Mesothelial cell of epicardium (in vitro differentiated cells): ENCODE measurements at places on chromosomes 1 and 21. TPM values are rescaled to one million over a fixed set of nuclear protein-coding genes. Genes with fewer than 3 reads are reported as not detected.

Gene UBXN10
- total RNA-seq, result 2.2 to 2.6 TPM (median 2.3 TPM) in 3 replicates

Gene ZNF687
- 32.1 to 37.2 TPM (median 32.3 TPM) in 3 replicates for total RNA-seq

Gene GSTM3
- 49.7 to 57.9 TPM (median 55.2 TPM) in 3 replicates for total RNA-seq

Gene ERRFI1
- total RNA-seq, result 124 to 134 TPM (median 130 TPM) in 3 replicates

Gene MCOLN3
- total RNA-seq, result 6.5 to 7.6 TPM (median 7.1 TPM) in 3 replicates

Gene CR1L
- total RNA-seq, result not detected in 3 replicates

Gene FABP3
- 4.5 to 6.7 TPM (median 4.6 TPM) in 3 replicates for total RNA-seq

Gene FNDC10
- total RNA-seq, result 5.4 to 6.2 TPM (median 5.4 TPM) in 3 replicates

Gene PRAMEF17
- not detected in 3 replicates for total RNA-seq

Gene ADAM30
- total RNA-seq, result 0.07 TPM in 1 of 3 replicates, not detected in the others

Gene VSIG8
- not detected in 3 replicates for total RNA-seq

Gene DMBX1
- total RNA-seq, result not detected in 3 replicates

- H3K27me3 ChIP-seq, result no peaks in the 10 kb centered on the region
- H3K4me3 ChIP-seq, result no peak overlapping the region
- H3K27ac ChIP-seq, result peak overlapping the region; percentile 58
- DNase-seq, result no peak
- peaks cover 62% of the 10 kb centered on the region for H3K4me1 ChIP-seq
Measured at GRCh38 chr1:94535095-94535494, 6.5 kb downstream of the F3 start.

GRCh38 chr1:70057500-70057899 lies 147.9 kb downstream of the LRRC40 start:
- H3K4me1 ChIP-seq, result no peaks in the 10 kb centered on the region
- H3K27ac ChIP-seq, result no peak overlapping the region
- DNase-seq, result no peak
- H3K4me3 ChIP-seq, result no peak overlapping the region
- no peaks in the 10 kb centered on the region for H3K36me3 ChIP-seq
- H3K27me3 ChIP-seq, result peaks cover 26% of the 10 kb centered on the region

- peaks cover 74% of the 10 kb centered on the region for H3K4me1 ChIP-seq
- no peaks in the 10 kb centered on the region for H3K27me3 ChIP-seq
- peak overlapping the region; percentile 71 for H3K27ac ChIP-seq
- H3K36me3 ChIP-seq, result peaks cover 3% of the 10 kb centered on the region
- H3K4me3 ChIP-seq, result no peak overlapping the region
Measured at GRCh38 chr1:8461351-8462110, 143.6 kb downstream of the SLC45A1 start.

DNA sequence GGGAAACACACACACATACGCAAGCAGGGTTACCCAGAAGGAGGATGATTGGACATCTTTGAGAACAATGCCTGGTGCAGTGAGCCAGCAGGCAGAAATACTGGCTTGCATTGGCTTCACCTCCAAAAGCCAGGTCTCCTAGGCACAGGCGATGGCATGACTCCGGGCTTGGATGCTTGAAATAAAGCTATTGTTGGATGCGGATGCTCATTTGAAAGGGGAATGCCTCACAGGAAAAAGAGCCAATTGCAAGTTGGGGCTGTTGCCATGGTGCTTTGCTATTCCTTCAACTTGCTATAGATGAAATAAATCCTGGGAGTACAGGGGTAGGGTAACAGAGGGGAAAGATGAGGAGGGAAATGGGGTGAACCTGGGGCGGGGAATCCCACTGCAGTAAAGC lies 180.7 kb upstream of the SGIP1 start:
- H3K36me3 ChIP-seq, result peaks cover 1% of the 10 kb centered on the region
- no peak for DNase-seq
- H3K4me3 ChIP-seq, result peak overlapping the region; percentile 15
- peak overlapping the region; percentile 68 for H3K27ac ChIP-seq

- H3K4me3 ChIP-seq, result no peak overlapping the region
- DNase-seq, result no peak
- H3K27me3 ChIP-seq, result no peaks in the 10 kb centered on the region
- peaks cover 4% of the 10 kb centered on the region for H3K4me1 ChIP-seq
- no peaks in the 10 kb centered on the region for H3K36me3 ChIP-seq
Measured at GRCh38 chr1:230222678-230223077, 155.6 kb downstream of the GALNT2 start.

- H3K4me3 ChIP-seq, result peak overlapping the region; percentile 96
- DNase-seq, result no peak
- H3K4me1 ChIP-seq, result peaks cover 46% of the 10 kb centered on the region
- peak overlapping the region; percentile 100 for H3K27ac ChIP-seq
Measured at GRCh38 chr1:244968881-244969280, 104.5 kb upstream of the HNRNPU start.

- DNase-seq, result no peak
- peak overlapping the region; percentile 55 for H3K4me3 ChIP-seq
- H3K4me1 ChIP-seq, result peaks cover 28% of the 10 kb centered on the region
- H3K27me3 ChIP-seq, result peaks cover 13% of the 10 kb centered on the region
Measured at GRCh38 chr1:154327466-154328317, 2.4 kb downstream of the ATP8B2 start.

- no peaks in the 10 kb centered on the region for H3K36me3 ChIP-seq
- H3K4me3 ChIP-seq, result no peak overlapping the region
- peaks cover 12% of the 10 kb centered on the region for H3K27me3 ChIP-seq
Measured at GRCh38 chr21:35606146-35606545, 454.2 kb downstream of the SETD4 start.

- H3K4me3 ChIP-seq, result no peak overlapping the region
- H3K4me1 ChIP-seq, result peaks cover 13% of the 10 kb centered on the region
- no peak for DNase-seq
Measured at GRCh38 chr1:82858031-82858430, 1057.3 kb downstream of the ADGRL2 start.

DNA sequence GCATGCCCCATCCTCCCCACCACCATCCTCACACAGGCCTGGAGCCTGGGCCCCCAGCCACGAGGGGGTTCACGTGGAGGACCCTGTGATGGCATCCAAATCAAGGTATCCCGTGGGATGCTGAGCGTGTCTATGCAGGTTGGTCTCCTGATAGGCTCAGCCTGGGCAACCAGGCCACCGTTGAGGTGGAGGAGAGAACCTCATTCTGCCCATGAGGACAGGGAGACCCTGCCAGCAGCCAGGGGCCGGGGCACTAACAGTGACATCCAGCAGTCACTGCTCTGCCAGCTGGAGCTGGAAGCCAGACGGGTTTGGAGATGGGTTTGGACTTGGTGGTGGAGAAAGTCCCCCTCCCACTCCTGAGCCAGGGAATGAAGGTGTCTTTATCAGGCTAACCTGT lies 582.8 kb downstream of the MATN1 start:
- no peak overlapping the region for H3K4me3 ChIP-seq
- H3K27ac ChIP-seq, result no peak overlapping the region
- H3K27me3 ChIP-seq, result peaks cover 35% of the 10 kb centered on the region
- DNase-seq, result peak; percentile 26

- no peaks in the 10 kb centered on the region for H3K27me3 ChIP-seq
- peaks cover 81% of the 10 kb centered on the region for H3K36me3 ChIP-seq
- no peak overlapping the region for H3K27ac ChIP-seq
- no peak overlapping the region for H3K4me3 ChIP-seq
Measured at GRCh38 chr1:228256626-228257375, 49.0 kb downstream of the OBSCN start.

DNA sequence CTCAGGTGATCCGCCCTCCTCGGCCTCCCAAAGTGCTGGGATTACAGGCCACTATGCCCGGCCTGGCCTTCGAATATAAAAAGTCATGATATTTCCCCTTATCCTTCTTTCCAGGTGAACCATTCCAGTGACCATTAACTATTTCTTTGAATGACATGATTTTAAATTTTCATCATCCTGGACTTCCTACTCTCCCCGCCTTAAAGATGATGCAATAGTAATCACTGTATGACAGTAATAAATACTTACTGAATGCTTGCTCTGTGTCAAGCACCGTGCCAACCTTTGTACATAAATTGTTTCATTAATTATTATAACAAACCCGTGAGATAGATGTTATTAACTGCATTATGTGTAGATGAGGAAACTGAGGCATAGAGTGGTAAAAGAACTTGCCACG lies 19.9 kb upstream of the ATP1A1 start:
- no peak overlapping the region for H3K4me3 ChIP-seq
- H3K4me1 ChIP-seq, result no peaks in the 10 kb centered on the region
- no peak for DNase-seq
- H3K27me3 ChIP-seq, result no peaks in the 10 kb centered on the region

- H3K27ac ChIP-seq, result no peak overlapping the region
- H3K36me3 ChIP-seq, result no peaks in the 10 kb centered on the region
- peaks cover 17% of the 10 kb centered on the region for H3K4me1 ChIP-seq
Measured at GRCh38 chr1:221760911-221761310, 19.0 kb upstream of the DUSP10 start.

DNA sequence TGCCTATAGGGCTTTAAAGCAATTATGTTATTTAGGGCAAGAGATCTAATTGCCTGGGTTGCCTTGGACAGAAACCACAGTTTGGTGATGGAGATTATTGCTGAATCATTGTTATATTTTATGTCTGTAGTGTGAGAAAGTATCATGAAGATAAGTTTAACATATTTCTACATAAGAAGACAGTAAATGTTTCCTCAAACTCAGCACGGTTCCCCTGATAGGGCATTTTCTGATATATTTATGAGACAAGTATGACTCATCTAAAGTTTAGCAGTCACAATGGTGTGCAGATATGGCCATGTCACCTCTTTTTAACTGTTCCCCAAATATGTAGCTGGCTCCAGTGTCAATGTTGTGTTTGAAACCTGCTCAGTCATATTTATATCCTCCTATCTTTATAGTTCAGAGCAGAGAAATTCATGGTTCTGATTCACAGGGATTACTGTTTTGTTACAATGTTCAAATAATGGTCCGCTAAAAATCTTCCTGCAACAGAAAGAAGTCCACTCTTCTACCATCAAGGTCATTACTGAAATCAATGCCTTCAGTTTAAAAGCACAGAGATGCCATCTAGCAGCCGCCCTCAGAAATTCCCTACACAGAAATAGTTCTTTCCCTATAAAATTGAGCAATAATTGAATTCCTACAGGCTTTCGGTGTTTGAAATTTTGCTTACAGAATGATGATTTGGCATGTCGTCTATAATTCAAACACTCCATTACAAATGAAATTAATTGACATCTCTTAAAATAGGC lies 3.7 kb downstream of the OLFM3 start:
- no peak overlapping the region for H3K27ac ChIP-seq
- peaks cover 26% of the 10 kb centered on the region for H3K4me1 ChIP-seq
- H3K36me3 ChIP-seq, result no peaks in the 10 kb centered on the region
- H3K27me3 ChIP-seq, result peaks cover 40% of the 10 kb centered on the region
- no peak for DNase-seq

- no peak for DNase-seq
- H3K27ac ChIP-seq, result peak overlapping the region; percentile 17
- H3K4me3 ChIP-seq, result no peak overlapping the region
Measured at GRCh38 chr1:211527888-211528287, 35.9 kb upstream of the RD3 start.
